GM04503 (cell line): ENCODE measurements at places on chromosomes 16 and 17.
A peak's percentile ranks its signal among the peaks of the same experiment; 100 is the strongest.

DNA sequence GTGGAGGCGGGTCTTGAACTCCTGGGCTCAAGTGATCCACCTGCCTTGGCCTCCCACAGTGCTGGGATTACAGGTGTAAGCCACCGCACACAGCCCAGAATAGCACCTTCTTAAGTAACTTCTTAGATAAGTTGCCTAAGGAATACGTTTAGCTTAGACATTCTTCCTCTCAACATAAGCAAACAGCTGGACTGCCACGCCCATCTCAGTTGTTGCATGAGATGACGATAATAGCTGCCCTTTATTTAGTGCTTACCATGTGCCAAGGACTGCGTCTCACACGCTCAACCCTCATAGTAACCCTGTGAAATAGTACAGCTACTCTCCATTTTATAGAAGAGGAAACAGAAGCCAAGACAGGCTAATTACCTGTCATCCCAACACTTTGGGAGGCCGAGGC is 11.8 kb downstream of the HASPIN start:
- no peak for DNase-seq

DNA sequence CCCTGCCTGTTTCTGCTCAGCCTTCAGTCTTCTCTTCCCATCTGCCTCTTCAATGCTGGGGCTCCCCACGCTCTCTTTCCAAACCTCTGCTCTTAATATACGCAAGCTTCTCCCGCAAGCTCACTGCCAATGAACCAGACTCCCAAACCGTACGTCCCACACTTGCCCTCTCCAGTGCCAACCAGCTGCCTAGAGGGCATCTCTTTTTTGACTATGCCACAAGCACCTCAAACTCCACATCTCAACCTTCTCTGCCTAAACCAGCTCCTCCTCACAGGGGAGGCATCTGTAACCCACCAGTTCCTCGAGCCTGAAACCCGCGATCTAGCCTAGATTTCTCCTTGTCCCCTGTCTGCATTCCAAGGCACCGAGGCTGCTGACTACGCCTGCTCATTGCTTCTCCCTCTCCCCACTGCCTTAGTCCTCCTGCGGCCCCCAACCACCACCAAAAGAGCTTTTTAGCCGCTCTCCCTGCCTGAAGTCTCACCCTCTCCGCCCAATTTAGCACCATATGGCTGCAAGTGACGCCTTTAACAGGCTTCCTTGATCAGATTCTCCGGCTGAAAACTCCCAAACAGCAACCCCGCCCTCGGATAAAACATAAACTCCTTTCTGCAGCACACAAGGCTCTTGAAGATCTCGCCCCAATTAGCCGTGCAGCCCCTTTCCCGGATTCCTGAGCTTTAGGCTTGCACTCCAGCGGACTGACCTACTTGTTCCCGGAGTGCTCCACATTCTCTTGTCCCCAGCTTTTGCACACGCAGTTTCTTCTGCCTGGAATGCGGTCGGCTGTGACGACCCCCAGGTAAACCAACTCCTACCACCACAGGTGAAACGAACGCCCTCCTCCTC is 1.5 kb downstream of the GGA2 start:
- DNase-seq = no peak

DNA sequence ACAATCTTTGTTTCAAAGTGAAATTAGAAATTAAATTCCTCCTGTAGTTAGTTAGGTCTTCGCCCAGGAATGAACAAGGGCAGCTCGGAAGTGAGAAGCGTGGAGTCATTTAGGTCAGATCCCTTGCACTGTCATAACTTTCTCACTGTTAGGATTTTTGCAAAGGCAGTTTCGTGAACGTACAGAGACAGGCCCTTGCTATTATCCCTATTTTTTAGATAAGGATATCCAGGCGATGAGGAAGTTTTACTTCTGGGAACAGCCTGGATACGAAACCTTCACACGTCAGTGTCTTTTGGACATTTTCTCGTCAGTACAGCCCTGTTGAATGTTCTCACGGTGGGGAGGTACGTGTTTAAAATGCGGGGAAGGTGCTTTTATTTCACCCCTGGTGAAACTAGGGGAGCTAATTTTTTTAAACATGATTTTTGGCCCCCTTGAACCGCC is 318 bp upstream of the RBL2 start:
- DNase-seq = no peak

GRCh38 chr16:11328172-11329070 is 16.8 kb upstream of the RMI2 start:
- peak; percentile 71 for DNase-seq

DNA sequence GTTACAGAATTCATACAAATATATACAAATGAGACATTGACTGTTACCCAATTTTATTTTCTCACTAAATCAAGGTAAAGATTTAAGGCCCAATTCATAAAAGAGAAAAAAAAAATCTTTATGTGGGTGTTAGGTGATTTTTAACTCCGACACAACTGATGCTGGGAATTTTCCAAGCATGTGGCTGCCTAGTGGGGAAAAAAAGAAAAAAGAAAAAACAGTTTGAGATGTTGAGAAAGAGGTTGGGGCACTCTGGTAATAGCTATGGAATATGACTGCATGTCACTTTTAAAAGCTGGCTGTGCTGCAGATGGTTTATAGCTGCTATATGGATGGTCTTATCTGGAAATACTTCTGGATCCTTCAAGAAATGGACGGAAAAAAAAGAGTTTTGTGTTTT is 739.9 kb upstream of the SOX9 start:
- no peak for DNase-seq

GRCh38 chr17:8468127-8468526 is 32.4 kb downstream of the NDEL1 start:
- DNase-seq = no peak

- no peak for DNase-seq
Observed at GRCh38 chr16:57770361-57770760, 31.9 kb downstream of the KIFC3 start.

- DNase-seq = no peak
Observed at GRCh38 chr17:73824321-73824720, 180.1 kb upstream of the SDK2 start.

DNA sequence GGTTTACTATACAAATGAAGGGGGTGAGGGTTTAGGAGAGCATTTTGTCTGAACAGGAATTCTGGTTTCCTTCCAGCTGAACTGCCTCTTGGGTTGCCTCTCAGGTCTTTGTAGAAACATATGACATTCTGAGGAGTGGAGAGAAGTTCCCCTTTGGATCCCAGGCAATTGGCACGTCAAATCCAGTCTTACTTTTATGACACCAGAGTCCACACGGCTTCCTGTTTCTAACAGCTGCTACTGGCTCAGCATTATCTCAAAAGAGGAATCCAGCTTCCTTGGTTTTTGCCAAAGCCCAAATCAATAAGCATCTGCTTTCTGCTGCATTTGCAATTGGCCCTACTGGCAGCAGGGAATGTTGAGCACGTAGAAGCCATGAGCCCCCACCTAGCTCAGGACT is 97.6 kb upstream of the FAM20A start:
- no peak for DNase-seq

DNA sequence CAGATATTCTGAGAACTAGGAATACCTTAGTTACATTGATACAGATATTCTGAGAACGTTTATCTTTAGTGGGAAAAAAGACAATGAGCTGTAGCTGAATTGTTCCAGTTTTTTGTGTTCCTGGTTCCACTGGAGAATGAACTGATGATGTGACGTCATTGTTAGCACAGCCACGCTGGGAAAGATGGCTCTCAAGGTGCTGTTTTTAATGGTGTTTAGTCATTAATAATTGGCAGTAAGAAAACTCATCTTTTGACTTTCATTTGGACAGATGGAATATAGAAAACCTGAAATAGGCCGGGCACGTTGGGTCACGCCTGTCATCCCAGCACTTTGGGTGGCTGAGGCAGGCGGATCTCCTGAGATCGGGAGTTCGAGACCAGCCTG is 10.4 kb downstream of the FOXK2 start:
- DNase-seq = no peak

DNA sequence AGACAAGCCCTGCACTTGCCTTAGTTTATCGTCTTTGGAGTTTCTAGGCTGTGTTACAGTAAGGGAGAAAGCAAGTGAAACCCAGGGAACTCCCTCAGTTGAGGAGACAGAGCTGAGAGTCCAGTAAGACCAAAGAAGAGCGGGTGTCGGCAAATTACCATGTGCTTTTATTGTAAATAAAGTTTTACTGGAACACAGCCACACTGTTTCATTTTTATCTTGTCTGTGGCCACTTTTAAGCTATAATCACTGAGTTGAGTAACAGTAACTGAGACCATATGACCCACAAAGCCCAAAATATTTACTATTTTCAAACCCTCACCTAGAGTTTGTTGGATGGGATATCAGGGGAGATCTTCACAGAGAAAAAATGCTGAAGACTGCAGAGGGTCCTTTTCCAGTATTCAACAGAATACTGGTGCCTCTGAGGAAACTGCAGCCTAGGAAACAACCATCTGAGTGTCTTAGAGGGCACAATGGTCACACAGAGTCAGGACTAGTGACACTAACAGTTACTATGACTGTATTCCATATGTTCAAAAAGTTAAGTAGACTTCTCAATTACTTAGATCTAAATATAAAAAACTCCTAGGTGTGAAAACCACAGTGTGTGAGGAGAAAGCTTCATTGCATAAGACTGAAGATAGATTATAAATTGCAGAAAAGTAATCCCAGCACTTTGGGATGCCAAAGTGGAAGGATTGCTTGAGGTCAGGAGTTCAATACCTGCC is 351.1 kb upstream of the TBX2 start:
- no peak for DNase-seq

DNA sequence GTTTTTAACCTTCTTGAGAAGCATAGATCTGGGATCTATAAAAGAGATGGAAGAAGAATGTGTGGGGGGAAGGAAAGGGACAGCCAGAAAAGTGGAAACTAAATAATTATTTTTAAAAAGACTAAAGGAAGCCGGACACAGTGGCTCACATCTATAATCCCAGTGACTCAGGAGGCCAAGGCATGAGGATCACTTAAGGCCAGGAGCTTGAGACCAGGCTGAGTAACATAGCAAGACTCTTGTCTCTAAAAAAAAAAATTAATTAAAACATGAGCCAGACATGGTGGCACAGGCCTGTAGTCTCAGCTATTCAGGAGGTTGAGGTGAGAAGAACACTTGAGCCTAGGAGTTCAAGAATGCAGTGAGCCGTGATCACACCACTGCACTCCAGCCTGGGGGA is 335.1 kb downstream of the GRIN2A start:
- no peak for DNase-seq

DNA sequence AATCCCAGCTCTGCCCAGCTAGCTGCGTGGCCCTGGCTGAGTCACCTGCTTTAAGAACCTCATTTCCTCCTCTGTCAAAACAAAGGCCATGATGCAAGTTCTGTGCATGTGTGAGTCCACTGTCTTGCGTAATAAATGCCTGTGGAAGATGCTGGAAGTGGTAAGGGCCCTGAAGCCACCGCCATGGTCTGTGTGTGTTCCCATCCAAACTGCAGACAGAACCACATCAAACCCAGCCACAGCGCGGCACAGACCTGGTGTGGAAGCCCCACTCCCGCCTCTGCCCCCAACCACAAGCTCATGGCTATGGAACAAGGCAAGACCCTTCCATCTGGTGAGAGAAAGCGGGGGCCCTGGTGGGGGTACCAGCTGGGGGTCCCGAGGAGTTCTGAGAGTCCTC is 26.0 kb downstream of the NECAB2 start:
- peak; percentile 80 for DNase-seq

GRCh38 chr17:54046570-54046969 is 223.8 kb downstream of the KIF2B start:
- DNase-seq = no peak

DNA sequence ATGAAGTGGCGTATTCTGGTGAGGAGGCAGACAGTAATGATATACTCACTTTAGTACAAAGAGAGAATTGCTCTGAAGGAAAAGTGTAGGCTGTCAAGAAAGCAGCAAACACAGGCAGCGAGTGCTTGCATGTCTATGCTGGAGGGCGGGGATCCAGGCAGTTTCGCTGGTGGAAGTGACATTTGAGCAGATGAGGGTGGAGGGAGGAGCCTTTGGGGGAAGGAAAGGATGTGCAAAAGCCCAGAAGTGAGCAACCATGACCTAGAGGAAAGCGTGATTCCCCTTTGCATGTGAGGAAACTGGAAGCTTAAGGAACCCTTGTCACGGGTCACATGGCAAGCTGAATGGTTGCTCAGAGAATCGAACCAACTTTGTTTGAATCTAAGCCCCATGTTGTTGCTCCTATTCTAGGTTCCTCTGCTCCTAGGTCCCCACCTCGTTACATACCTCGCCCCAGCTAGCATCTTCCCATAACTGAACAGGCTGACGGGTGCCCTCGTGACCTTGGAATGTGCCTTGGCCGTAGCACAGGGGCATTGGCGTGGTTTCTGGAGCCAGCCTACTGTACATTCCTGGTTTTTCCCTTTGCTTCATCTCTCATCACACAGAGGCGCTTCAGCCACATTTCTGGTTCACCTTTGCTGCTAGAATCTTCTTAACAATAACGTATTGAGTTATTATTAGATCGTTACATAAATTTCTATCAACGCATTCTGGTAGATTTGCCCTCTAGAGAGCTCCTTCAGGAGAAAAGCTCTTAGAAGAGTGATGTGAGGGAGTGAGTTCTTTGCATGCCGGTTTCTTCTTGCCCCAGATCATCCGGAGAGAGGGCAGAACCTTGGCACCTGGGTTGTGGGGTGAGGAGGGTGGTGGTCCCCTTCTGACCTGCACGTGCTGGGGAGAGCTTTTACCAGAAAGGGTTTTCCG is 191.8 kb downstream of the SNX29 start:
- no peak for DNase-seq

DNA sequence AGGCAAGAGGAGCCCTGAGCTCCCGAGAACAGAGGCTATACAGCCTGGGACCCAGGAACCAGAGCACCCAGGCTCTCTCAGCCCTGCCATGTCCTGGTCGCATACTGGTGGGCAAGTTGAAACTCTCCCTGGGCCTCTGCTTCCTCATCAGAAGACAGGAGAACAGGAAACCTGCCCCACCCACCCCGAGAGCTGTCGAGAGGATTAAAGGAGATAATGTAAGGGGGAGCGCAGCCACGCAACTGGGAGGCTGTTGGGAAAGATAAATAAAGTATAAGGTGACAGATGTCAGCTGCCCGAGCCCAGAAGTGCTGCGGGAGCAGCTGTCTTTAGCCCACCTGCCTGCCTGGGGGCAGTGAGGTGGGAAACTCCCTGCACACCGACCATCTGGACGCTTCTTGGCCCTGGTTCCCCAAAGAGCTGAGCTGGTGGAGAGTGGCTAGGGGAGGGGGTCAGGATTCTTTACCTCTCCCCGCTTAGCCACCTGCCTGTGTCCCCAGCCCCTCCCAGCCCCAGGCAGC is 6.8 kb downstream of the KIF19 start:
- no peak for DNase-seq

GRCh38 chr16:23595951-23596720 is at the start of gene NDUFAB1:
Gene NDUFAB1, minus strand, starts transcription at chr16:23596316. Its CDS starts 26 bp downstream, at chr16:23596290.
- DNase-seq = peak; percentile 34

DNA sequence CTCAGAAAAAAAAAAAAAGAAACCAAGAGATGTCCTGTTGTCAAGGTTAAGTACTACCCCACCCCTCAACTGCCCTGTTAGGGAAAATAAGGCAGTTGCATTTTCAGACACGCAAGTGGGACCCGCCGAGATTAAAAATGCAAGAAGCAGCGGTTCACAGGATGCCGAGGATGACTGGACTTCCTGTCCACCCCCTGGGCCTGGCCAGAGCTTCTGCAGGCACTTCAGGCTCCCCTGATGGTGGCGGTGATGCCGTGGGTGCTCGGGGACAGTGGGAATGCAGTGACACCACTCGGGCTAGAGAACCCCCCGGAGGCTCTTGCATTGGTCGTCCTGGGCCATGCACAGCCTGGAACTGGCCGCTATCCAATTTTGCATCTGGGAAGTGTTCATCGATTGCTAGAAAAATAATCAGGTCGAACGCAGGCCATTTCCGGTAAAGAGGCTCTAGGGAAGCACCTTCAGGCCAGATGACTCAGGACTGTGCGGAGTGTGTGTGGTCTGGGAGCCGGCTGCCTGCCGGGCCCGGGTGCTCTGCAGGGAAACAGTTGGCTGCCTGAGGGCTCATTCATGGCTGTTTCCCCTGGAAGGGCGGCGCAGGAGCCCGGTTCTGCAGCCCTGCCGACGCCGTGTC is 13.4 kb upstream of the CRISPLD2 start:
- peak; percentile 63 for DNase-seq
